Hippocampal formation (tissue), 2 donors: ENCODE measurements at places on chromosomes 7 and 10.

- no peak for DNase-seq
These were observed 45.4 kb upstream of the GDF10 start for GRCh38 chr10:47254611-47255010.

DNA sequence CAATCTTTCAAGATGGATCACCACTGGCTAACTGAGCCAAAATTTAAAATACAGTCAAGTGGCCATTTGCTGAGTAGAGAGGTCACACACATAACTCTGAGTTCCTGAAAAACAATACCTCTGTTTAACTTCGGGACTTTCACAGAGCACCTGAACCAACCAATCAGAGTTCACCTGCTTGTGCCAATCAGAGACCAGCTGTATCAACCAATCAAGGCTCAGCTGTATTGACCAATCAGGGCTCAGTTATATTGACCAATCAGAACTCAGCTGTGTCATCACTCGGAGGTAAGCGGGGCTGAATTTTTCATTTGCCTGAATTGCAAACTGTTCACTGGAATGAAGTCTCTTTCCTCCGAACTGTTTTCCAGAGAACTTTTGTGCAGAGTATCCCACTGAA is 10.0 kb upstream of the CPXM2 start:
- no peak for DNase-seq

DNA sequence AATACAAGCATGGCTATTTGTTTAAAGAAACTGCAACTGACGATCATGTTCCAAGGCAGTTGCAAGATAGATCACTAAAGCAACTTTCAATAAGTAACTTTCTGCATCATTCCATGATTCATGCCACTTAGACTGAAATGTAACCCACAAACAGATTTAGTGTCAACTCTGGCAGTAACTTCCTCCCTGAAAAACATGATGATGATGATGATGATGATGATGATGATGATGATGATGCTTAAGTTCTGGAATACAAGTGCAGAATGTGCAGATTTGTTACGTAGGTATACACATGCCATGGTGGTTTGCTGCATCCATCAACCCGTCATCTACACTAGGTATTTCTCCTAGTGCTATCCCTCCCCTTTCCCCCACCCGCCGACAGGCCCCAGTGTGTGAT is 754.7 kb downstream of the INHBA start:
- DNase-seq = no peak

GRCh38 chr10:76946270-76946669 is 691.3 kb downstream of the KCNMA1 start:
- DNase-seq = no peak

DNA sequence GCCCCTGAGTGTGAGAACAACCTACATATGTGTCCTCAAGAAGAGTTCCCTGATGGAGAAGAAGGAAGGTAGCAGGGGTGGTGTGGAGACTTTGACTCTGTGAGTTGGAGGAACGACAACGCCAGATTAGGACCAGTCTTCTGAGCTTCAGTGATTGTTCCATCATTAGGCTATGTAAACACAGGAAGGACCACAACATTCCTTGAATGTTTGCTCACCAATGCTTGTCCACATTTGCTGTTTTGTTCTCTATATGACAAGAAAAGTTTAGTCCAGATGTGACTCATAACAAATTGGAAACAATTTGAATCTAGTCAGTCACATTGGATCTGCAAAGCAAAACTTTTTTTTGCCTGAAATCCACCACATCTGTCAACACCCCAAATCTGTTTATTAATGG is 62.7 kb downstream of the ENTPD1 start:
- DNase-seq = no peak

DNA sequence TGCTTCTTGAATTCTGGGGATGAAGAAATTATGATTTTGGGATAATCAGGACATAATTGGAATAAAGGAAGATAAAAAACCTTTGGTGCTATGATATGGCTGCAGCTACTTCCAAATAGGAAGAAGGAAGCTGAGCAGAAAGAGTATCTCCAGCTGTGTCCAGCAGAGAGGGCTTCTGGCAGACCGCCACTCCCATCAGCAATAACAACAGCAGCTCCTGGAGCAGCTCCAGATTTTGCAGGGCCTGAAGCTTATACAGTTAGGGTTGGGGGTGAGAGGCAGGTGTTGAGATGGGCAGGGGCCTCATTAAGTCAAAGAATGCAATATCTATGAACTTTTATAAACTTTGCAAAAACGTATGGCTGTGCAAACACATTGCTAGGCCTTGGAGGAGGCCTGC is 62.3 kb downstream of the C10orf120 start:
- peak; percentile 18 for DNase-seq

GRCh38 chr10:65660006-65660405 is 1265.8 kb upstream of the LRRTM3 start:
- no peak for DNase-seq

DNA sequence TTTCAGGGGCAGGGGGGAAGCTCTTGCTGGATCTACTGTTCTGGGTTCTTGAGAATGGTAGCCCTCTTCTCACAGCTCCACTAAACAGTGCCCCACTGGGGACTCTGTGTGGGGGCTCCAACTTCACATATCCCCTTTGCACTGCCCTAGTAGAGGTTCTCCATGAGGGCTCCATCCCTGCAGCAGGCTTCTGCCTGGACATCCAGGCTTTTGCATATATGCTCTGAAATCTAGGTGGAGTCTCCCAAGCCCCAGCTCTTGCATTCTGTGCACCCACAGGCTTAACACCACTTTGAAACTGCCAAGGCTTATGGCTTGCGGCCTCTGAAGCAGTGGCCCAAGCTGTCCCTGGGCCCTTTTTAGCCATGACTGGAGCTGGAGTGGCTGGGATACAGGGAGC is 150.7 kb downstream of the LRMDA start:
- DNase-seq = no peak

GRCh38 chr7:26681819-26682418 is 182.5 kb downstream of the SKAP2 start:
- no peak for DNase-seq

DNA sequence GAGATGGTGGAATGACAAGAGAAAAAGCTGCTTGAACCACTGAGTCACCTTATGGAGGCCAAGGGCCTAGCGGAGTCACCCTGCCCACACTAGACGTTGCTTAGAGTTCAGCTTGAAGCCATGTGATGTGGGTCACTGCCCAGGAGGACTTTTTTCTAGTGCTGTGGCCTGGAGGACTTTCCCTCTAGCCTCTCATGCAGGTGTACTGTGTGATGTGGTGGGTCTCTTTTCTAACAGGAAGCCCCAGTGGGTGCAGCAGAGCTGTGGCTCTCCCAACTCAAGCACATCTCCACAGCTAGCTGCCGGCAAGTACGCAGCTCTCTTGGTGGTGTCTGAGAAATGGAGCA is 13.6 kb downstream of the POR start:
- DNase-seq = no peak

- DNase-seq = peak; percentile 77
These were observed 34.5 kb upstream of the EBLN1 start for GRCh38 chr10:22252224-22252800.

DNA sequence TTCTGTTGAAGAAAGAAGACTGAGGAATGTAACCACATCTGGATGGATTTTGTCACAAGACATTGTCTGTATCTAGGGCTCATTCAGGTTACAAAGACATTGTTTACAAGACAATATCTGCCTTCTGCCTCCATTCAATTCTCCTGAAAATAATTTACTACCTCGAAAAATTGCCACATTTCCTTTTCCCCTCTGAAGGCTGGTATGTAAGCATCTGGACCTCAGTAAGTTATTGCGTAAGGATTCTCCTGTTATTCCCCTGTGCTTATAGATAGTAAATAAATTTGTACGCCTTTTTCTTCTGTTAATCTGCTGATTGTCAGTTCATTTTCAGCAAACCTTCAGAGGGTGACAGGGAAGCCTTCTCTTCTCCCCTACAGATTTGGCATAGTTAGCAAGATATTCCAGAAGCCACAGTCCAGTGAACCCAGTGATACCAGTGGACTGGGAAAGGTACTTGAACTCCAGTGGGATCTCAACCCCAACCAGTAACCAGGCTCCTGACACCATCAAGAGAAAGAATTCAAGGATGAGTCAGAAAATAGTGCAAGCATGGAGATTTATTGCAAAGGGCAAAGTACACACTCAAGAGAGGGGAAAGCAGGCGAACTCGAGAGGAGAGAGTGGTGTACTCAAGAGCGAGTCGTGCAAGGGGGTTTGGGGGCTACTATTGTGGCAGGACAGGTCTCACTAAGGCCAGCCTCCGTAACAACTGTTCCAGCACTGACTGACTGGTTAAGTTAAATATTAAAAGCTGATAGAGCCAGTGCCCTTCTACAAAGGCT is 706.9 kb upstream of the GHITM start:
- DNase-seq = no peak

DNA sequence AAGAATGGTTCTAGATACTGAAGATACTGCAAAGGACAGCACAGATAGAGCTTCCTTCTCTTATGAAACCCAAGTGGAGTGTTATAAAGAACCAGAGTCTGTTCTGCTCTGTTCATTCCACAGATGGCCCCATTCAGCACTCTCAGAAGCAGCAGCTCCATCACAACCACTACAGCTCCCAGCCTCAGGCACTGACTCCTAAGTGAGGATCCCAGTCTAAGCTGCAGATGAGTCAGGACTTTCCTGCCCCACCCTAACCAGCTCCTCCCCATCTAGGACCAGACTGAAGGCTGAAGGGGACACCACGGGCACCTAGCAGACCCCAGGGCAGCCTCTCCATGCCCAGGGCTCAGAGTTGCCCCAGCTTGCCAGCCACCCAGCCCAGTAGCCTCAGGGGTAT is 379.8 kb downstream of the GRID1 start:
- DNase-seq = no peak

- DNase-seq = no peak
These were observed 224.4 kb downstream of the NEBL start for GRCh38 chr10:20672741-20673140.

GRCh38 chr10:84395581-84395980 is 67.2 kb downstream of the CCSER2 start:
- no peak for DNase-seq

GRCh38 chr10:6145166-6145987 is 56.5 kb downstream of the RBM17 start:
- no peak for DNase-seq

GRCh38 chr7:33733870-33734650 is 171.3 kb upstream of the BMPER start:
- no peak for DNase-seq

DNA sequence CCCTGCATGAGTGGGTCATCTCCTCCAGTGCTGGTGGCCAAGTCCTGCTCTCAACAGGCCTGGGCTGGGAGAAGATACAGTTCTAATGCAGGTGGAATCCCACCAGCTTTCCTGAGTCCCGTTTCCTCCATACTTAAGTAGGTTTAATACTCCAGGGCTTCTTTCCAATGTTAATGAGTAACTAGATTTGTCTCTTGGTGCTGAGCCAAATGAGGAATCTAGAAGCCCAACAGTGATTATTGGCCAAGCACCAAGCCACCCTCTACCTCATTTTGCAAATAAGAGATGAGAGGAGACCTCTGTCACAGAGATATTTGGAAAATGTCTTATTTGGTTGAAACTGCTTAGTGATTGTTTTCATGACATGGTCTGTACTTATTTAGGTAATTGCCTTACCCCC is 37.1 kb downstream of the STARD3NL start:
- DNase-seq = no peak

- DNase-seq = no peak
These were observed 23.1 kb upstream of the JAZF1 start for GRCh38 chr7:28203508-28204240.

GRCh38 chr7:47304727-47305719 is 276.9 kb downstream of the TNS3 start:
- no peak for DNase-seq

DNA sequence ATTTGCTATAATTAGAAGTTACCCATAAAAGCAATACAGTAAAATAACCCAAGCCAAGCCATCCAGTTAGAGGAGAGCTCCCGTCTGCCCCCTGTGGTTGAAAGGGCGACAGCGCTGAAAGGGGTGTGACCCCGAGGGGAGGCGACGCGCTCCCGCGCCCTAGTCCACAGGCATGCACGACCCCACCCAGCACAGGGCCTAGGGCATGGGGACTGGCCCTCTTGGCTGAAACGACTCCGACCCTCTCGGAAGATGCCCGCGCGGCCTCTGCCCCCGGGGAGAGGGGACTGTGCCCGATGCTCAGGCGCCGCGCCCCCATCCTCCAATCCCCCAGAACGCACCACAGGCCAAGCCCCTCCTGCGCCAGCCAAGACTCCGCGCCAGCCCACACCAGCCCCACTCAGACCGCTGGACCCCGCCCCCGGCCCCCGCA is 64.0 kb downstream of the CSGALNACT2 start:
- DNase-seq = peak; percentile 5

GRCh38 chr7:105744258-105744657 is 132.1 kb downstream of the ATXN7L1 start:
- no peak for DNase-seq

DNA sequence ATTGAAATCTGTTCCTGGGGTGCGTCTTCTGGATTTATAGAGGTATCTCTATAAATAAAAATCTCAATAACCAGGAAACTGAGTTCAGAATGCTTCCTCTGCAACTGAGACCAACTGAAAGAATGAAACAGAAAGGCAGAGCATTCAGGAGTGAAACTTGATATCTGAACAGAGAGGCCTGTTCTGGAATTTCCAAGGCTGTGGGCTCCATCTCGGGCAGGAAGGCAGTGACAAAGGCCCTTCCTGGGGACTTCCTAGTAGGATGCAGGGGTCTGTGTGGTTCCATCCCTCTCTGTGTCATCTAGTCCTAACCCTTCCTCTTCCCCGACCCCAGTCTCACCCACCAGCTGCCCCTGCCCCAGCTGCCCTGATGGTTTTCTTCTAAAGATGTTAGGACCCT is 52.0 kb downstream of the JCAD start:
- DNase-seq = no peak

DNA sequence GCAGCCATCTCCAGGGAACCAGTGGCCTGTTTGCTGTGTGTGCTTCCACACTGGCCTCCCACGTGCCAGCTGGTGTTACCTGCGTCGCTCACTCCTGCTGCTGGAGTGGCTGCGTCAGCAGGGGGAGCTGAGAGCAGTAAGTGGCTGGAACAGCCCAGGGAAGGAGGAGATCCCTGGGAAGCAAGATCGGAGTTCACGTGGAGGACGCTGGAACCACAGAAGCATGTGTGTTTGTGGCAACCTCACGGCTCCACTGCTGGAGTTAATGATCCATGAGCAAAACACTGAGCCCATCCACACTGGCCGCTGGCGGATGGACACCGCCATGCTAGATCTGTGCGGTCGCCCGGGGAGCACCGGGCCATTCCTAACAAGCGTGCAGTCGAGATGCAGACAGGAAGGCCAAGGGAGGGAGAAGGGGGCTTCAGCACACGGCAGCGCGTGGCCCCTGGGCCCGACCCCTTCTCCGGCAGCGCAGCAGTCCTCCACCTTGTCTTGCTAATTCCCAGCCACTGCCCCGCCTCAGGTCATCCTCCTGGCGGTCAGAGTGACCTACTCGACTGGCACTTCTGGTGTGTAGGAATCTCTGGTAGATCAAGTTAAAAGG is 68.5 kb upstream of the EEPD1 start:
- DNase-seq = no peak
